ENCODE measurements at places on chromosomes 3 and 15.

- DNase-seq: no peak
Observed at GRCh38 chr3:123741041-123741511, 143.1 kb downstream of the MYLK start.

- DNase-seq: peak; percentile 51
Observed at GRCh38 chr15:53811530-53811929, 52.1 kb upstream of the WDR72 start.

- peak; percentile 32 for DNase-seq
Observed at GRCh38 chr3:13657660-13658435, 108.9 kb downstream of the FBLN2 start.

DNA sequence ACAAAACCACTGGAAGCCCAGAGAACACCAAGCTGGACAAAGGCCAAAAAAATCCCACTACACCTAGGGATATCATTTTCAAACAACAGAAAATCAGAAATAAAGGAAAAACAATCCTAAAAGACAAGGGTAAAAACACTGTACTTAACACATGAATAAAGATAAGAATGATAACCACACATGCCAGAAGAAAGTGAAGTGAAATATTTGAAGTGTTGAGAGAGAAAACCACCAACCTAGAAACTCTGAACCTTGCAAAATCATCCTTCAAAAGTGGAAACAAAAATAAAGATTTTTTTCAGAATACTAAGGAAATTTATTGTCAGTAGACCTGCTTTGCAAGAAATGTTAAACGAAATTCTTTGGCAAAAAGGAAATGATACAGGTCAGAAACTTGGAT lies 45.1 kb downstream of the KPNA1 start:
- no peak for DNase-seq

- peak; percentile 23 for DNase-seq
Observed at GRCh38 chr15:95365511-95366107, 964.9 kb upstream of the NR2F2 start.

Data from GM12865 (cell line).